ENCODE measurements at places on chromosomes 2 and 18. TPM values are rescaled to one million over a fixed set of nuclear protein-coding genes. Genes with fewer than 3 reads are reported as not detected.

- DNase-seq = no peak
These were observed 42.0 kb downstream of the TTR start for GRCh38 chr18:31633392-31634330.

DNA sequence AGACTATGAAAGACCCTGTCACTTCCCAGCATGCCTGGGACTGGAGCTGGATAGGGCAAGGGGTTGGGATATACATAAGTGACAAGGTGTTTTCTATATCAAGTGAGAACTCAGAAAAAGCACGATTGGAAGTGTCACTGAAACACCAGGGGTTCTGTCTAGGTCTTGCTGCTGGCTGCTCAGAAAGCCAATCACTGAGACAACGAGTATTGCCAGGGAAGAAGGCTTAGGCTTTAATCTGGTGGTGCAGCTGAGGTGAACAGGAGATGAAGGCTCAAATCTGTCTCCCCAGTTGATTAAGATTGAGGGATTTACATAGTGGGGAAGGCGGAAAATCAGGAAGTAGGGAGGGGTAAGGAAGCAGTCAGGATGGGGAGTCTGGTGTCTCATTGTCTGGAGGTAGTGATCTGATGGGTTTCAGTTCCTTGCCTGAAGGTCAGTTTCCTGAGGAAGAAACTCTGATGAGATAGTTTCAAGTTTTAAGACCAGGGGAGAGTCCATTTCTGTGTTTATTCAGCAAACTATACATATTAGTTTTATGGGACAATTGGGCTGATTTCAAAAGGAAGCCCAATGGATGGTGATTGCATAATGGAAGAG lies 3.5 kb upstream of the C2orf74 start:
- DNase-seq = no peak

GRCh38 chr2:3207091-3207491 lies 170.5 kb downstream of the EIPR1 start:
- DNase-seq = no peak

DNA sequence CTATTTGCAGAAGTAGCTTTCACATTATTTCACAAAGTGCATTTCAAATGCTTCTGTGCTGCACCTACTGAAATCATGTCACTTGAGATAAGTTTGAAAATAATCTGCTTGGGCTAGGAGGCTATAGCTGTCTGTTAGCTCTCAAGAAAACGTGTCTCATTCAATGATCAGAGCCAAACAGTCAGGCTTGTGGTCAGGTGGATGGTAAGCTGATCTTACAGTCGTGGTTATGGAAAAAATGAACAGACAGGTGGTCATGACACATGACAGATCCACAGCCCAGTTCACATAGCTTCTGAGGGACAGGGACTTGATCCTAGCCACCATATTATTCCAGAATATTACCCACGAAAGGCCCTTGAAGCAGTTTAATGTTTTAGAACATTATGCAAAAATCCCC lies 26.5 kb upstream of the RFX8 start:
- no peak for DNase-seq

DNA sequence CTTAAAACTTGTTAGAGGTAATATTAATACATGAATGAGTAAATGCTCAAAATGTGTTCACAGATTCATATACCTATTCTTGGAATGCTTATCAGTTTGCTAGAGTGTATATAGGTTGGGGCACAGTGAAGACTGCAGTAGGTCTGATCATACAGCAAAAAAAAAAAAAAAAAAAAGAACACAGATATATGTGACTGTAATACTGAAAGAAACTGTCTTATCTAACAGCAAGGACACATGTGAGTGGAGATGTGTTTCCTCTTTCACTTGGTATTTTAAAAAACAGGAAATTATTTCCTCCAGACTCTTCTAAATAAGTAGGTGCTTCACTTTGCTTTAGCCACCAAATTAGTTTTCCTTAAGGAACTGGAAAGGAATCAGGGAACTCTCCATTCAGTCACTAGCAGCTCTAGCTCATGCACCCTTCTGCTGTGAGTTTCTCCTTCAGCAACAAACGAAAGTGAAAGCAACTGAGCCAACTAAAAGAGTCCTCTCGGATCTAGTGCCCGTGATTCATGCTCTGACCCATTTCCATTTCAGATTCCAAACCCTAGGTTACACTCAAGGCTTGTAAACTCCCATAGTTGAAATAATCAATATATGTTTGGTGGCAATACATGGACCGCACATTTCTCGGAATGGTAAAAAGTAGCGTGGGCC lies 98.5 kb downstream of the DSEL start:
- DNase-seq = no peak

DNA sequence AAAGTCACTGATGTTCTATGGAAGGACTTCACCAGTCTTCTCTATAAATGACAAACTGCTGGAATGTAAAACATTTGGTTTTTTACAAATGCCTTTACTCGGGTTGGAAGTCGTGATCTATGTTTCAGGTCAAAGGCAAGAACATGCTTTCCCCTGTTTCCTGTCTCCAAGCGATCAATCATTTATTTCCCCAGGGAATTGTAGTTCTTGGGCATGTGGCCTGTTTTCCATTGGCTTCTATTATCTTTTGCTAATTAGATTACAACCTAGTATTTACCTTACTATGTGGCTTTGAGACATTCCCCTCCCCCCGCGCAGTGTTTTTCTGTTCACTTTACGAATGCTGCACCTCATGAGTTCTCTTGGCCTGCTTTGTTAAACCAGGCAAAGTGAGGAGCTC lies 684.2 kb downstream of the EPHA4 start:
- no peak for DNase-seq

DNA sequence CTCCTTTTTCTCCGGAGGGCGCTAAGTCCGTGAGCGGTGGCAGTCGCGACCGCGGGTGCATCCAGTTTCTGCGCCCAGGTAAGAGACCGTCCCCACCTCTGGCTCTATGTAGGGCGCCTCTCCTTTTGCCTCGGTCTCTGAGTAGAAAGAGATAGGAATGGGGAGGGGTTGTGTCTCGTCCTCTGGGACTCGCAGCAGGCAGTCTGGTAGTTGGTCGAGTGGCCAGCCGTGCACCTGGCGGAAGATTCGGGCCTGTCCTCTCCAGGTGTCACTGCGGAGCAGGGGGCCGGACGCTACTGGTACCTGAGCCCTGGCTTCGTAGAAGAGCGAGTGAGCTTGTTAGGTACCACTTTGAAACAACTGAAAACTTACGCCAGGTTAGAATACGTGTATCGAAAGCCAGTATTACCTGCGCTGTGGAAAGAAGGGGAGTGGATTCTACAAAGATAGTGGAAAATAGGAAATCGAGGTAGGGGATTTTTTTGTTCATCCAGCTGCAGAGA lies 403 bp downstream of the MAP2 start:
- DNase-seq = no peak

DNA sequence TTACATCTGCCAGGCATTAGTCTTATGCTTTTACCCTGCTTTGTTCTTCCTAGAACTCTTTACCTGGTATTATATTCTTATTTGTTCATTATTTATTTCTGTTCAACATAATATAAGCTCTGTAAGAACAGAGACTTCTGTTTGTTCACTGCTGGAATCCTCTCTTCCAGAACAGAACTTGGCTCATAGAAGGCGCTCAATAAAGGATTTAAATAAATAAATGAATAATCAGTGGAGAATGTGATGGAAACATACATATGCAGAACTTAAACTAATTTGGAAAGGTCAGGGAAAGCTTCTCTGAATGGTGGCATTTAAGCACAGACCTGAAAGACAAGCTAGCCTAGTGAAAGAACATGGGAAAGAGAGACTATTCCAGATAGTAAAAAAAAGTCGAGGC lies 24.3 kb downstream of the NCKAP1 start:
- DNase-seq = no peak

- DNase-seq = no peak
These were observed 3.9 kb downstream of the SALL3 start for GRCh38 chr18:78983512-78983911.

GRCh38 chr2:119383410-119384140 lies 16.8 kb downstream of the DBI start:
- no peak for DNase-seq

Gene CYRIA
- 2.9 TPM for total RNA-seq

Gene C2orf80
- not detected for total RNA-seq

Gene CRYBA2
- total RNA-seq = not detected

Gene INPP5D
- 15.7 TPM for total RNA-seq

Gene BOLL
- not detected for total RNA-seq
